Adrenal gland (tissue), 19 donors: ENCODE measurements at places on chromosomes 12 and 14.

GRCh38 chr12:8779862-8780261 is 42.6 kb upstream of the A2ML1 start:
- H3K27ac ChIP-seq, result no peak overlapping the region
- no peaks in the 10 kb centered on the region for H3K36me3 ChIP-seq
- peaks cover 13% of the 10 kb centered on the region for H3K4me1 ChIP-seq
- no peak for DNase-seq

DNA sequence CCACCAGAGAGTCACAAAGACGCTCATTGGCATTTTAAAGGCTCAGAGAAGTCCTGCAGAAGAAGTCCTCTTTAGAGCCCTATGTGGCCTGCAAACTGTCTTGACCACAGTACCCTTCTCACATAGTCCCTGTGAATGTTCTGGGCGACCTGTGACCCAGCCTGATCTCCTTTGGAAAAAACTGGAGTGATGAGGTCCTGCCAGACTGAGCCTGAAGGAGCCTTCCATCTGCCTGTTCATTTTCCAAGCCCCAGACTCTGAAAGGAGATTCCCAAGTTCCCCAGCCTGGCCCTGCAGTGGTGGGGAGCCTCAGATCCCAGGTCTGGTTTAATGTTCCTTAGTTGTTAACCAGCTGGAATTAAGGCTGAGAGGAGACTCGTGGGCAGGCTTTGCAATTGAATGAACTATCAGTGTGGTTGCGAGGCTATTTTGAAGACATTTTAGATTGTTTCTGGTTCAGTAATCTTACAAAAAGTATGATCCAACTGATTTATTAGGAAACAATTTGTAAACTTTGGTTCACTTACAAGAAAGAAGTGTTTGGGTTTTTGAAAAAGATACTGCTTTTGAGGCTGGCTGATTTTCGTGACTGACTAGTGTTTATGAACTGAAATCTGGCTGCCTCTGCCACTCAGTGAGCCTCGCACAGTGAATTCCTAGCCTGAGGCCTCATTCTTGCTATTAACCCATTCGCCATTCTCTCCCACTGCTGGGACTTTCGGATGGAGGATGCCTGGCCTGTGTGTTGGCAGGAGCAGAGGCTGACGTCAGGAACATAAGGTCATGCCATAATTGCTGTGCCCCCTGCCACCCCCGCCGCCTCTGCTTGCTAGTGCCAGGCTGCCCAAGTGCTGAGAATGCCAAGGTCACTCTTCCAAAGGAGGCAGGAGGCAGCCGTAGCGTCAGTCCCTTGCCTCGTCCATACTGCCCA is 249.0 kb downstream of the CACNA1C start:
- H3K4me3 ChIP-seq, result no peak overlapping the region
- H3K27ac ChIP-seq, result no peak overlapping the region
- H3K27me3 ChIP-seq, result no peaks in the 10 kb centered on the region
- peak; percentile 73 for DNase-seq

- H3K27ac ChIP-seq, result no peak overlapping the region
- no peaks in the 10 kb centered on the region for H3K4me1 ChIP-seq
- DNase-seq, result no peak
- H3K4me3 ChIP-seq, result no peak overlapping the region
- H3K36me3 ChIP-seq, result no peaks in the 10 kb centered on the region
Measured at GRCh38 chr12:90672081-90672480, 282.9 kb downstream of the CCER1 start.

DNA sequence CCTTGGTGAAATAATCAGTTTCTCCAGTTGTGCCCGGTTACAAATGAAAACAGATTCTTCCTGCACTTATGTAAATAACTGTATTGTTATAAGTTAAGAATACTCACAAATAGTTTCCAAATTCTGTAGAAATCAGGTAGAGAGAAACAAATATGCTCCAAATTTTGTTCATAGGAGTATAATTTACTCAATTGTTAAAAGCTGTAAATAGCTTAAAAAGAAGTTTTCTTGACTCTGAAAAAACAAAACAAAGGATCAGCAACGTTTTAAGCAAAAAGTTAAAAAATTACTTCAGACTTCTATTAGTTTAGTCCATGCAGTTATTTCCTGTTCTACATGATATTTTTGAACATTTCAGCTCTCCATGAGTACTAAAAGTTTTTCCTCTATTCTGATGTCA is 30.0 kb upstream of the SLC38A4 start:
- no peaks in the 10 kb centered on the region for H3K4me1 ChIP-seq
- H3K27ac ChIP-seq, result no peak overlapping the region
- no peak for DNase-seq

DNA sequence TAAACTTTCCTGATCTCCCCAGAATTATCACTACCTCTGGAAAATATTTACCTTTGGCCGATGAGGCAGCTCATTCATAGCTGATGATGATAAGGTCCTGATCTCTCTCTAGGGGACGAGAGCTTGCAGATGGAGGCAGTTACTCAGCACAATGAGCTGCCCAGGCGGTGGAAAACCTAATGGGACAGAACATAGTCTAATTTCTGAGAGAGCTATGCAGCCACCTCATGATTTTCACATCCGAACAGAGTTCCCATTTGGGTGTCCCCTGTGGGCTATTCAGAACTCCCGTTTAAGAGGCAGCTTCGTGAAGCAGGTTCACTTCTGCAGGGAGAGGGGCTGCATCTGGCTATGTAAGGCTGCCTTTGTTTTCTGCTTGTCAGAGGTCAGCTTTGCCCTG is 724.6 kb upstream of the TMEM132C start:
- H3K4me1 ChIP-seq, result no peaks in the 10 kb centered on the region
- no peak for DNase-seq
- H3K27ac ChIP-seq, result no peak overlapping the region
- H3K27me3 ChIP-seq, result no peaks in the 10 kb centered on the region

DNA sequence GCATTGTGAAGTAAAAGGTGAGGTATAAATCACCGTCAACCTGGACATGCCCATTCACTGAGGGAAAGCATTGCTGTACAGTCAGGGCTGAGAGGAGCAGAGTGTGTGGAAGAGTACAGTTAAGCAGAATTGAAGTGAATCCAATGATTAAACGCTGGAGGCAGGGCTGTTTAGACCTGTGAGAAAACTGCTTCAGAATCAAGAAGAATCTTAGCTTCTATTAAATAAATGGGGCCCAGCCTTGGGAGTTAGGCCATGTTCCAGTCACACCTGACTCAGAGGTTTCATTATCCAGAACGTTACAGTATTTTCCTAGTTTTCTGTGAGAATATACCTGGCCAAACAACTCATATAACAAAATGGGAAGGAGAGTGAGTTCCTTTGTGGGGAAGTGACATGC is 86.9 kb downstream of the ATP23 start:
- DNase-seq, result no peak
- H3K4me1 ChIP-seq, result no peaks in the 10 kb centered on the region
- no peaks in the 10 kb centered on the region for H3K36me3 ChIP-seq
- no peak overlapping the region for H3K4me3 ChIP-seq
- H3K27ac ChIP-seq, result no peak overlapping the region

DNA sequence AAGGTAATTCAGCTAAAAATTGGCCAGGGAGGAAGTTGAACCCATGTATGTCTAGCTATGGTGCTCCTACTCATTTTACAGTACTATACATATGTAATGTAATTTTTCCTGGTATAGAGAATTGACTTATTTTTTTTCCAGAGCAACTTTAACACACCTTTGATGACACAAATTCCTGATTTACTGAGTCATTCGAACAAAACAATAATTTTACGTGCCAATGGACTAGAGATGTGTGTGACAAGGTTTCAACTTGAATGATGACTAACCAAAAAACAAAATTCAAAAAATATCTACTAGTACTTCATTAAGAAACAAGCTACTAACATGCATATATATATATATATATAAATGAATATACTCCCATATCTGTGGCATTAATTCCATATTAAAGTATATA is 180.5 kb downstream of the KITLG start:
- H3K36me3 ChIP-seq, result no peaks in the 10 kb centered on the region
- no peaks in the 10 kb centered on the region for H3K4me1 ChIP-seq
- no peaks in the 10 kb centered on the region for H3K27me3 ChIP-seq
- no peak overlapping the region for H3K4me3 ChIP-seq
- no peak overlapping the region for H3K27ac ChIP-seq

DNA sequence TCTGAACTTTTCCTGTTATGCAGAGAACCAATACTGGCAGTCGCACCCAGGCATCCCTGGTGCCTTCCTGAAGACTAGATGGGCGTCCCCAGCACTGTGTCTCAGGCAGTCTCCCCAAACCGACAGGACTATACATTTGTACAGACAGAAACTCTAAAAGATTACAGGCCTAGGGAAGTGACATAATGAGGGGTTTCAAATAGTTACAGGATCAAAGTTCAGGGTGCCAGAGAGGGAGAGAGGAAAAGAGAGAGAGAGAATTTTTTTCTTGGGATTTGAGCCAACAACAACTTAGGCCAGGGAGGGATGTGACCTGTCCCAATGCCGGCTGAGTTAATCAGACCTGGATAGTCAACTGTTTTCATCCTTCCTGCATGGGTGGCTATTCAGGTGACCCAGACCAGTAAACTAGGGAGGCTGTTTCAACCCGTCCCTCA is 9.3 kb upstream of the GMFB start:
- H3K4me3 ChIP-seq, result no peak overlapping the region
- H3K27ac ChIP-seq, result no peak overlapping the region
- no peaks in the 10 kb centered on the region for H3K4me1 ChIP-seq

GRCh38 chr12:75890141-75890540 is 141.4 kb downstream of the PHLDA1 start:
- H3K4me3 ChIP-seq, result no peak overlapping the region
- no peak for DNase-seq
- H3K27ac ChIP-seq, result no peak overlapping the region
- peaks cover 7% of the 10 kb centered on the region for H3K4me1 ChIP-seq
- H3K27me3 ChIP-seq, result no peaks in the 10 kb centered on the region
- H3K36me3 ChIP-seq, result no peaks in the 10 kb centered on the region

GRCh38 chr14:58731465-58732293 is 93.9 kb downstream of the DACT1 start:
- H3K4me3 ChIP-seq, result no peak overlapping the region
- H3K36me3 ChIP-seq, result no peaks in the 10 kb centered on the region
- no peak overlapping the region for H3K27ac ChIP-seq
- H3K27me3 ChIP-seq, result no peaks in the 10 kb centered on the region
- H3K4me1 ChIP-seq, result peaks cover 10% of the 10 kb centered on the region
